NCI-H1105 (cell line): ENCODE measurements at places on chromosomes 4 and X.

DNA sequence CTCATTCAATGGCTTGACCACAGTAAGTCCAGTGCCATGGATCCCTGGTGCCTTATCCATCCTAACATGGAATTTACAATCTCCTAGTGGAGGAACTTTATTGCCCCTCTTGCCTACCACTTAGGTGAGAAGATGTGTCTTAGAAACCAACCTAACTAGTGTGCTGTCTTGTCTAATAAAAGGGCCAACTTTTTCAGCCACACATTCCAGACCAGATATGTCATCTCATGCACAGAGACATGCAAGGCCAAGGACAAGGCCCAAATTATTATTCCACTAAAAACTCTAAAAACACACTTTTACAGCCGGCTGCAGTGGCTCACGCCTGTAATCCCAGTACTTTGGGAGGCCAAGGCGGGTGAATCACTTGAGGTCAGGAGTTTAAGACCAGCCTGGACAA, 10.6 kb upstream of the PRDX4 start:
- DNase-seq = no peak

GRCh38 chr4:165177725-165178666, 29.4 kb upstream of the KLHL2 start:
- no peak for DNase-seq

DNA sequence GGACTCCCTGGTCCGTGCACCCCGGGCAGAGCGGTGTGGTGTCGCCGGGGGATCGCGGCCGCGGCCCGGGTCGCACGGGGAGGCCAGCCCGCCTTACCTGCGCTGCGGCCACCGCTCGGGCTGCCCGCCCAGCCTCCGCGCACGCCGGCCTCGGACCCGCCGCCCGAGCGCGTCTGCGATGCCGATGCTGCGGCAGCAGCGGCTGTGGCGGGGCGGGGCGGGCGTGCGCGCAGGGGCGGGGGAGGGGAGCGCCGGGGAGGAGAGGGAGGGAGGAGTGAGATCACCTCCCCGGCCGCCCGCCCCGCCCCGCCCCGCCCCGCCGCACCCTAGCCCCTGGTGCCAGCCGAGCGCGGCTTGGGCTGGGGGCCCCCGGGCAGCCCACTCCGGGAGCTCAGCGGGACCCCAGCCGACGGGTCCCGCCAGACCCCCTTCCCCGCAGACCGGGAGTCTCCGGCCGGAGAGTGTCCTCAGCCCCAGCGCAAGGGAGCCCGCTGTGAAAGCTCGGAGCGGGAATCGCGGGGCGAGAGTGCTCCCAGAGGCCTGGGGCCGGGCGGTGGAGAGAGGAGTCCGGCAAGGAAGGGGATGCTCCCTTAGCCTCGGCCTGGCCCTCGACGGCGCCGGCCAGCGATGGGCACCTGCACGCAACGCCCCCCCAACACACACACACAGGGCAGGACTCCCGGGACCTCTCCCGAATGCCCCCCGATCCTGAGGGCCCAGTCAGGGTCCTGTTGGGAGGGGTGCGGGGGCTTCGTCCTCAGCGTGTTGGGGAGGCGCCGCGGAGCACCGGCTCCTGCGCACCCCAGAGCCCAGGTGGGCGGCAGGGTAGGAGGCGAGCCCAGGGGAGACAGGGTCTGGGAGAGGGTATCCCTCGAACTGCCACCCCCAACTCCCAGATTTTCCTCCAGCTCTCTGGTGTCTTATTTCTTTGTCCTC, at the start of gene L1CAM:
L1CAM (minus strand) TSS at position 206 of the 936 bp plus-strand sequence. CDS start 10,337 bp downstream, outside the sequence.
- no peak for DNase-seq

DNA sequence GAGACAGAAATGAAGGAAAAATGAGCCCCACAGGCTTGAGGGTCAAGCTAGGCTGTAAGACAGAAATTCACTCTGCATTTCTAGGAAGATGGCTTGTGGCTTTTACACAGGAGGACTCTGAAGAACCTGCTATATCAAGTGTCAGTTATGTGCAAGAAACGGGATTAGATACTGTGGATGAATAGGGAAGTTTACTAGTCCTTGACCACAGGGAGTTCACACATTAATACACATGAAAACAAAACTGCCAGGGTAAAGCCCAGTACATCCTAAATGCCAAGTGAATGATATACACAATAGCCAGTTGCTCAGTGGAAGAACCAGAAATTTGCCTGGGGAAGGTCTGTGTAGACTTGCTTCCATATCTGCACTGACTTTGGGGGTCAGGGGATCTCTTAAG, 53.5 kb downstream of the TMEM131L start:
- DNase-seq = no peak

GRCh38 chrX:1385253-1386223, 6.4 kb downstream of the SLC25A6 start:
- no peak for DNase-seq

GRCh38 chr4:149897783-149898182, 82.1 kb upstream of the IQCM start:
- no peak for DNase-seq
